Fibroblast of the aortic adventitia (primary cell): ENCODE measurements at places on chromosomes 7 and 10.

DNA sequence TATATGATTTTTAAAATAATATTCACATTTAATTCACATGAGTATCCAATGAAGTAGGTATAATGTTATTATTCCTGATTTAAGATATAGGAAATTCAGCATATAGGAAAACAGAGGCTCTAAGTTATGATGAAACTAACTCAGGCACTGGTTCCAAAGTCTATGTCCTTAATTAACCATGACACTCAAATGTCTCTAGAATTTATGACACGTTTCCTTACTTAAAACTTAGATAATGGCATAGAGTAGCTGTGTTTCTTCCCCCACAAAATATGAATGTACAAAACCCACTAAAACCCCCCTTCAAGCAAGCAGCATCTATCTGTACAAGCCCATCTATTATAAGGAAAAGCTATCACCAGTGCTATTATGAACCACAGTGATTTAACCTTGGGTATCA lies 72.9 kb upstream of the CDK1 start:
- DNase-seq, result no peak

- DNase-seq, result peak; percentile 20
These were observed 120.9 kb upstream of the DIP2C start for GRCh38 chr10:810351-810846.

DNA sequence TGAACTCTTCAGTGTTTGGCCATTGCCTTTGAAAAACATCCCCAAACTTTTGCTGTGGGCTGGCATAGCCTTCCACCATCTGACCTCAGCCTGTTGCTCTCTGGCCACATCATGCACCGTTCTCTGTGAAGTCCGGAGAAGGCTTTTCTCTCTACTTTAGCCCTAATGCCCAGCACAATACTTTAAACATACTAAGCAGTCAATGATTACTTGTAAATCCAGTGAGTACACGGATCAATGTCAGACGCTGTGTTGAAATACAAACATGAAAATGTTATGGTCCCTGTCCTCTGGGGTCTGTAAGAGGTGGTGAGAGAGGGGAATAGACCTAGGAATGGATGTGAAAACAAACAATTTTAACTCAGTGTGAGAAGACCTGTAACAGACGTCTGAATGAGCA lies 297.9 kb downstream of the PLXDC2 start:
- DNase-seq, result no peak

DNA sequence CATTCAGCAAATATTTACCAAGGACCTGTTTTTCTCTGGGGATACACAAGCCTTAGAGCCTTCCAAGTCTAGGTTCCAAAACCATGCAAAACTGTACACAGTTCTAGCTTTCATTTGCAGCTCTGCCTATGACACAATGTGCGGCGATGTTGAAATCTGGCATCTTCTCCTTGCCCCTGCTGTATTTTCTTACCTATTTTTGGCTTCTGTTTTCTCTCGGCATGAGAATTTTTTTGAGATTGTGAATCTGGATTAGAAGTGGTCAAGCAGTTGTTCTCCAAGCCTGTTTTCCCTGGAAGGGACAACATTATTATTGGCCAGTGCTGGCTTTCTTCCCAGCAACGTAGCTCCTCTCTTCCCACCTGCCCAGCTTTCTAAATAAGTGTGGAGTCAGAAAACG lies 176.3 kb downstream of the CREB5 start:
- DNase-seq, result no peak

DNA sequence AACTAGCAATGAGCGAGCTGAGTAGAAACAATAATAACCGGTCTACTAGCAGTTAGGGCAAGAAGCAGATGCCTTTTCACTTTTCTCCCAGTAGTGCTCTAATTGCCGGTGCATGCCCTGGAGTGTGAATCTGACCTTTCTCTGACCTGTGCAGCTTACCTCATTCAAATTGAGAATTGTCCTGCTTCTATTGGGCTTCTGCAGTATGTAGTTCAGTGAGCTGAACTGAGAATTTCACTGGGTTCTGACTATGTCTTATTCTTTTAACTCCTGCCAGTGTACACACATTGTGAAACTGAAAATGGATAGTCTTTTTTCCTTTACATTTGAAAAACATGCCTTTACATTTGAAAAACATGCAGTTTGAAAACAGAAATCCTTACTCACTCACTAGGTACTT lies 157.9 kb upstream of the GRM3 start:
- no peak for DNase-seq

DNA sequence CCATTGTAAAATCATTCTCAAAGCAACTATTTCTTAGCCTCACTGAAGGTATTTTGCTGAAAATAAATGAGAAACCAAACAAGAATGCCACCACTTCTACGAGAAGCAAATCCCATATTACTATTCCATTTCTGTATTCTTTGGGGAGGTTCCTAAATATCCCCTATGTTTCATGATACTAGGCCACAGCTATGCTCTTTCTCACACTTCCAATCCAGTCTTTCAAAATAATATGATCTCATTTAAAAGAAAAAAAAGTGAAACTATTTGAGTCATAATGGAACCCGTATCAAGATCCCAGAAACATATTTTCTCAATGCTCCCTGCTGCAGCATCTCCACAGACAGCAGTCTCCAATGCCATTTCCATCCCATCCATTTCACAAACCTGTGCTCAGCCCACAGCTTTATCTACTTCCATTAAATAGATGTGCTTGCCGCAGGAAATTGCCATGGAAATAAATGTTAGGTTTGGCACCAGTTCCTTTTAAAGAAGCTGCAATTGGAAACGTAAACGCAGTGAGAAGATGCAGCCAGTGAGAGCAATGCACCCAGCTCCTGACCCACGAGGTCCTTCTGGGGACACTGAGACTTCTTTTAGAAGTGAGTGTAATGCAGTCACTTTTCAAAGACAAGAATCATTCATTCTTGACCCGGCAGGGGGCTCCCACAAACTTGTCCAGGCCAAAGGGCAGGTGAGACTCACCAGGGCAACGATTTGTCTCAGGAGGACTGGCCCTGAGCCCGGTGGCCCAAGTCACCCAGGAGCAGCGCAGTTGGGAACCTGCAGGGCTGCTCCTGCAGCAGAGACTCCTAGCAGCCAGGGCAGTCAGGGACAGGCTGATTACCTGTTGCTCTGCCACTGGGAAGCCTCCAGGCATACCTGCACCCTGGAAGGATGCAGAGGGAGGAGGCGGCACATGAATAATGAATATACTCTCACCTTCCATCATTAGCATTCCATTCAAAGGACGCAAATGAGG lies 99.6 kb downstream of the C10orf90 start:
- DNase-seq, result peak; percentile 44

GRCh38 chr7:20954711-20955619 lies 168.3 kb upstream of the SP8 start:
- no peak for DNase-seq

GRCh38 chr10:103197903-103198302 lies 4.8 kb upstream of the NT5C2 start:
- DNase-seq, result no peak

- DNase-seq, result no peak
These were observed 125.2 kb downstream of the RNF216 start for GRCh38 chr7:5656233-5656632.

DNA sequence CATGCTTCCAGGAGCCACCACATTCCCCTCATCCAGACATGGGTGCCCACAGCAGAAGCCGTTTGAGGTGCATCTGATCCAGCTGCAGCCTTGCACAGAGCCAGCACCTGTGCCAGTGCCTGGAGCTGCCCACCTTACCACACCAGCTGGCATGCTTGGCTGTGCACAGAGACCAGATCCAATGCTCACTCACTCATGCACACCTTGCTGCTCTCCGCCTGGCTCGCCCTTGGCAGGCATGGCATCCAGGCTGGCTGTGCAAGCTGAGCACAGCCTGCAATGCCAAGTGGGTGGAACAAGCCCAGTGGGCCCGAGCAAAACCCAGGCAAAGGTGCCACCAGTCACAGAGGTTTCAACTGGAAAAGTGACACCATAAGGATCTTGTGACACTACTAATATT lies 66.9 kb upstream of the SEMA3A start:
- no peak for DNase-seq

- DNase-seq, result no peak
These were observed 35.2 kb upstream of the GDF10 start for GRCh38 chr10:47264797-47265281.

DNA sequence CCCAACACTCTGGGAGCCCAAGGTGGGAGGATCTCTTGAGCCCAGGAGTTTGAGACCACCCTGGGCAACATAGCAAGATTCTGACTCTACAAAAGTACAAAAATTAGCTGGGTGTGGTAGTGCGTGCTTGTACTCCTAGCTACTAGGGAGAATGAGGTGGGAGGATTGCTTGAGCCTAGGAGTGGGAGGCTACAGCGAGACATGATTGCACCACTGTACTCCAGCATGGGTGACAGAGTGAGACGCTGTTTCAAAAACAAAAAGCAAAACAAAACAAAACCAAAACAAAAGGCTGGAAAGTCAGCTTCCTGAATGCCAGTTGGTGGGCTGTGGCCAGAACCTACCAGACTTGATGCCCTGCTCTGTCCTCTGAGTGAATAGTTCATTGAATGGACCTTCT lies 242.8 kb downstream of the PHTF2 start:
- no peak for DNase-seq
